Stimulated activated CD8-positive, alpha-beta memory T cell treated with anti-CD3 and anti-CD28 coated beads, Interleukin-7, amount 100 ng/mL, for 1 hour (primary cell): ENCODE measurements at places on chromosomes 12 and 14.

DNA sequence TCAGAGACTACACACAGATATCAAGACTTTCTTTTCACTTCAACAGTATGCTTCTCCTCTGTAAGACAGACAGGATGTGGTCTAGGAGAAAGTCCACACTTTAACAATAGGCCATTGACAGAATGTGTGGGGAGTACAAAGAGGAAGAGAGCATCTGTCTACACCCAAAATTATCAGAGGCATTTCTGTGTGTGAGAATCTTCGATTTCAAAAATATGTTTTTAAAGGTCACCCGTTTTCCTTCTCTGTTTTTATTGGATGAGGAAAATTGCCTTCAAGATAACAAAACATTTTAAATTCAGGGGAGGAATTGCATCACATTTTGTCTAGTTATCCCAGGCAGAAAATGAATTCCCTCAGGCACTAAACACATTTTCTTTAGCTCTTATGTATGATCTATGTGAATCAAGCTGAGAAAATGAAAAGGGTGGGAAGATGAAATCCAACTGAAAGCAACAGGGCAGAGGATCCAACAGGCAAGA, 16.4 kb downstream of the NAV3 start:
- no peak for DNase-seq

GRCh38 chr12:112131686-112132085, 6.3 kb downstream of the TRAFD1 start:
- DNase-seq = no peak

DNA sequence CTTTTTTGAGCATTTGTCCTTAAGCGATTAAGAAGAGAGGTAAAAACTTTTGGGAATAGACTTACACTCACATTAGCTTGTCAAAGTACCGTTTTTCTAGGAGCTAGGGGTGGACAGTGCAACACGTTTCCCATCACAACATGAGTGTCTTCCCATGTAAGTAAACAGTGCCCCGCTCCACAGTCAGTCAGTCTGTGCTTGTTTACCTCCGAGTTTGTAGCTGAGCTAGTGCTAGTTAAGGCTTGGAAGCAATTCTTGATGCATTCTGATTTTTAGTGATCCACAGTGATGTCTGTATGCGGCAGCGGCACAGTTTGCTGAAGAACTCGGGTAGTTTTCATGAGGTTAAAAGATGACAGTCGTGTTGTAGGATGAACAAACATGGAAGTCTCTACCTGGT, 941 bp downstream of the ZDHHC17 start:
- no peak for DNase-seq

DNA sequence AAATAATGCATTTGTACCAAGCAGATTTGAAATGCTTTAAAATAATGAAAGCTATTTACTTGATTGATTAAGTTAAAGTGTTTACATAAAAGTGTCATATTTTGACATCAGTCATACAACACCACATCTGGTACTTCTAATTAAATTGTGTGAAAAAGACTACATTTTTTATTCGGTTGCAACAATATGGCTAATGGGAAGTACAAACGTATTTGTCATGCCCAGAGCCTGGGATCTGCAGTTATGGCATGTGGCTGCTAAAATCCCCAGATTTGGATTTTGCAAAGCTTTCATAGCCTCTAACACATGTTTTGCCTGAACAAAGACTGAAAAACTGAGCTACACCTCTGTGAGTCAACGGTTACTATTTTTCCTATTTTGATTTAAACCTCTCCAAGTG, 66.6 kb downstream of the LLPH start:
- DNase-seq = no peak

DNA sequence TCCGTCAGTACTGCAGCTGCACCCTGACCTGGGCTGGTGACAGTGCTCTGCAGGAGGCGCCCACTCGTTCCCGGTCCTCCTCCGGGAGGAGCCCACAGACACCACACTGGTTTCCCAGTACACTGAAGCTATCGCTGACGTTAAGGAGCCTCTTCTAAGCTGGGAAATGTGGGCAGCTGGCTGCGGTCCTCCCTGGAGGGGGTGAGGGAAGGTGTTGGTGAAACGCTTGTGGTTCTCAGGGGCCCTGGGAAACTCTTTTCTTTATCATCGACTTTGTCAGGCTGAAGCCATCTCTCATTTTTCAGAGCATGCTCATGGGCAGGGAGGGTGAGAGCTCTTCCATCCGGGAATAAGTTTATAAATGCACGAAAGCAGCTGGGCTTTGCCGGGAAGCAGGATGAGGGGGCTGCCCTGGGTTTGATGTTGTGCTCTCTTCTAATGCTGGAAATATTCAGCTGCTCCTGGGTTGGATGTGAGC, 176.0 kb downstream of the CHST11 start:
- DNase-seq = no peak

- DNase-seq = no peak
These were observed 367.2 kb upstream of the DDHD1 start for GRCh38 chr14:53520078-53520928.

GRCh38 chr12:52945389-52946232, 3.3 kb upstream of the KRT18 start:
- DNase-seq = no peak

DNA sequence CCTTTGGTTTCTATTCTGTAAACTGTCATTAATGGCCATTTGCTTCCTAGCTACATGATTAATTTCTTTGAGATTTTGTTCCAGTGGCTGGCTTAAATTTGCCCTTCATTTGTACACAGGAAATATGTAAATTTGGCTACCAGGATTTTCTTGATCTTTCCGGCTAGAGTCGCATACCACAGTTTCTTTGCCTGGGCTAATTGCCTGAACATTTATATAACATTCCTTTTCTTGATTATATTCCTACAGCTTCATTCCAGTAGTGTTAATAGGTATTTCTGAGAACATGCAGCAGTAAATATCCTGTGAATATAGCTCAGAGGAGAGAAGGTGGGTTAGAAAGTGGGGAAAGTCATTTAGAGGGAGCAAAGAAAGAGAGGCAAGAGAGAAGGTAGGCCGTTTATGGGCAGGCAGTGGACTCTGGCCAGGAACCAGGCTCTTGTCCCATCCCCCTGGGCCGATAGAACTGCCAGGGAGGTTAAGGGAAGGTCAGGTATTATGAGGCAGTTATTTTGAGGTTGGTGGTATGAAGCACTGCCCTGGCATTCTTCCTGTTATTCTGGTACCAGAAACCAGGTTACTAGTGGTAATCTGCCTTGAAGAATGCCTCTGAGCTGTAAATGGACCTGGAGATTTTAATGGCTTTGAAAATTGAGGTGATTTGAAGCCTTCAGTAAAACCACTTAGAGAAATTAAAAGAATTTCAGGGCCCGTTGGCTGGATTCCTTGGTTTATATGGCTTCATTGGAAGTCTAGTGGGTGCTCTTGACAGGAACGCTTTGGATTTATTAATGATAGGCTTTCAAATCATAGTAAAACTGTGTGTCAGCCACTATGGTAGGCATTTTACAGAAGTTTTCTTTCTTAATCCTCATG, 4.4 kb downstream of the RNF10 start:
- DNase-seq = no peak

DNA sequence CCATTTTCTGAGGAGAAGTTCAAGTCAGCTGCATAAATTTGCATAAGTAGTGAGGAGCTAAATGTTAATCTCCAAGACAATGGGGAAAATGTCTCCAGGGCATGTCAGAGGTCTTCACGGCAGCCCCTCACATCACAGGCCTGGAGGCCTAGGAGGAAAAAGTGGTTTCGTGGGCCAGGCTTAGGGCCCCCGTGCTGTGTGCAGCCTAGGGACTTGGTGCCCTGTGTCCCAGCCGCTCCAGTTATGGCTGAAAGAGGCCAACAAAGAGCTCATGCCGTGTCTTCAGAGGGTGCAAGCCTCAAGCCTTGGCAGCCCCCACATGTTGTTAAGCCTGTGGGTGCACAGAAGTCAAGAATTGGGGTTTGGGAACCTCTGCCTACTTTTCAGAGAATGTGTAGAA, 41.9 kb upstream of the RD3L start:
- no peak for DNase-seq

DNA sequence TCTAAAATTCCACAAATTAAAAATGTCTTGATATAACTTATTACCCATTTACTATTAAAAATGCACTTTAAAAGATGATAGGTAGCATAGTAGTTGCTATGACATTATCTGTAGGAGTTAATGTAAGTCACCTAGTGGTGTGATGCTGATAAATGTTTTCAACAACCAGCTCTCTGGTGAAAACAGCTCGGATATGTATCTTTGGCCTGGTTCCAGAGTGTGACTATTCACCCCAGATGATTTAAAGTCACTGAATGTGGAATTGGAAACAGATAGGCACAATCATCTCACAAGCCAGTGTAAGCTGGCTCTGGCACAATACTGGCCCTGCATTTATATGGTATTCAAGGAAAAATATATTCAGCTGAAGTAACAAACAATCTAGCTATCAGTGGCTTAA, 9.2 kb upstream of the CCDC196 start:
- DNase-seq = no peak
